Calu3 (cell line): ENCODE measurements at places on chromosomes 7 and 10. TPM values are rescaled to one million over a fixed set of nuclear protein-coding genes. Genes with fewer than 3 reads are reported as not detected.

CUX1 gene
- 54.8 and 59.8 TPM in 2 replicates for total RNA-seq

PLAC9 gene
- total RNA-seq: not detected in 2 replicates

CRPPA gene
- 7.5 and 9.9 TPM in 2 replicates for total RNA-seq

RNLS gene
- total RNA-seq: 6.3 and 7.1 TPM in 2 replicates

PHYHIPL gene
- total RNA-seq: not detected in 2 replicates

DNA sequence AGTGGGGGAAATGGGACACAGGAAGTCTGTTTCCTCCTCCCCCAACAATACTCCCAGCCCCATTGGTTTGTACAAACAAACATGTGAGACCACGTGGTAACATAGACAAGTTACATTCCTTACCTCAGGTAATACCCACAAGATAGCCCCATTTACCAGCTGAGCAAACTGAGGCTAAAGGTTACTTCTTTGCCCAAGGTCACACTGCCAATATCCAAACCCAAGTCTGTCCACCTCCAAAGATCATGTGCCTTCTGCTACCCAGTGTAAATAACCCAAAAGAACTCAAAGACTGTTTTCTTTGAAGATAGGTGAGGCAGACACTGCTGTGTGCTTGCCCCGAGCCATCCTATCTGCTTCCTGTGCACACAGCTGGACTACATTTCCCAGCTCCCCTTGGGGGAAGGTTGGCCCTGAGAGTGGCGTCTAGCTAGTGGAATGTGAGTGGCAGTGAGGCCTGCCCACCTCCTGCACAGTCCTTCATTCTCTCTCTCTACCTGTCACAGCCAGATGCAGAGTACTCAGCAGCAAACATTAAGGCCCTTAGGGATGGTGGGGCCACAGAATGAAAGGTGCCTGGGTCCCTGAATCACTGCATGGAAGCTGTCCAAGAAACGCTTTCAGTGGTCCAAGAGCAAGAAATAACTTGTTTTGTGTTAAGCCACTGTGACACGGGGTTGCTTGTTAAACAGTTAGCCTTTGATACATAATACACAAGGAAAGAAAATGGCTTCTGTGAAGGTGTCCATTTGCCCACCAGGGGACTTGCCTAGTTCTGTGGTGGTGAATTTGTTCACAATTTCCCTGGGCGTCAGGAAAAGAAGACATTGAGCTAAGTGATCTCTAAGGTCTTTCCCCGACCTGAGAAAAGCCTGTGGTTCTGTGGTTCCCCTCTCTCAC, 257.7 kb upstream of the NFE2L3 start:
- no peak overlapping the region for H3K4me3 ChIP-seq
- peak overlapping the region; percentile 42 for H3K27ac ChIP-seq
- peak; percentile 73 for DNase-seq
- peaks cover 30% of the 10 kb centered on the region for H3K4me1 ChIP-seq

DNA sequence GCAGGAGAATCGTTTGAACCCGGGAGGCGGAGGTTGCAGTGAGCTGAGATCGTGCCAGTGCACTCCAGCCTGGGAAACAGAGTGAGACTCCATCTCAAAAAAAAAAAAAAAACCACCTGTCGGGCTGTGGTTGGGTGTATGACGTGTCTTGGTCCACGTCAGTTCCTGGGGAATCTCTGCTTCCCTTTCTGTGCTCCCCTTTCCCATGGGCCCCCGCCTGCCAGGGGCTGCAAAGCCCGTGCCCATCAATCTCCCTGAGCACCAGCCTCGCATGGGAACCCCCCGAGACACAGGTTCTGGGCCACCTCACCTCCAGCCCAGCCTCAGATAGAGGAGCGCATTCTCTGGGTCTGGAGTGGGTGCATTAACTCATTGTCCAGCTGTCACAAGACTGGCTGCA, 2.3 kb upstream of the SH2B2 start:
- H3K36me3 ChIP-seq: peaks cover 28% of the 10 kb centered on the region
- no peak for DNase-seq
- H3K27ac ChIP-seq: no peak overlapping the region

DNA sequence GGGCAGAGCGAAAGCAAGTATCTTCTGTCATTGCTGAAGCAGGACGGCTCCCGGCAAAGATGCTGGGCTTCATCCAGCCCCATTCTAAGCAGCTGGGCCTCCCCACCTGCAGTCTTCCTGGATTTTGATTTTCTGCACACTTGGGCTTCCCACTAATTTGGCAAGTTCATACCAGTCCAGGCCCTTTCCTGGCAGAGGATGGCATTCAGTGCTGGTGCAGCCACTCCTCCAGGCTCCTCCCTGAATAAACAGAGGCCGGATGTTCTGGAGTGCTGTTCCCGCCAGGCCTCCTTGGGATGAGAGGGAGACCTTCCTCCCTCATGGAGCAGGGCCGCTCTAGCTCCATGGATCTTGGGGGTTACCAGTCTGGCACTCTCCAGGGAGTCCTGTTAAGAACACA, 3.4 kb downstream of the BAG3 start:
- no peaks in the 10 kb centered on the region for H3K27me3 ChIP-seq
- peak; percentile 9 for DNase-seq
- peak overlapping the region; percentile 73 for H3K27ac ChIP-seq
- peak overlapping the region; percentile 76 for H3K4me3 ChIP-seq
- peaks cover 29% of the 10 kb centered on the region for H3K4me1 ChIP-seq

DNA sequence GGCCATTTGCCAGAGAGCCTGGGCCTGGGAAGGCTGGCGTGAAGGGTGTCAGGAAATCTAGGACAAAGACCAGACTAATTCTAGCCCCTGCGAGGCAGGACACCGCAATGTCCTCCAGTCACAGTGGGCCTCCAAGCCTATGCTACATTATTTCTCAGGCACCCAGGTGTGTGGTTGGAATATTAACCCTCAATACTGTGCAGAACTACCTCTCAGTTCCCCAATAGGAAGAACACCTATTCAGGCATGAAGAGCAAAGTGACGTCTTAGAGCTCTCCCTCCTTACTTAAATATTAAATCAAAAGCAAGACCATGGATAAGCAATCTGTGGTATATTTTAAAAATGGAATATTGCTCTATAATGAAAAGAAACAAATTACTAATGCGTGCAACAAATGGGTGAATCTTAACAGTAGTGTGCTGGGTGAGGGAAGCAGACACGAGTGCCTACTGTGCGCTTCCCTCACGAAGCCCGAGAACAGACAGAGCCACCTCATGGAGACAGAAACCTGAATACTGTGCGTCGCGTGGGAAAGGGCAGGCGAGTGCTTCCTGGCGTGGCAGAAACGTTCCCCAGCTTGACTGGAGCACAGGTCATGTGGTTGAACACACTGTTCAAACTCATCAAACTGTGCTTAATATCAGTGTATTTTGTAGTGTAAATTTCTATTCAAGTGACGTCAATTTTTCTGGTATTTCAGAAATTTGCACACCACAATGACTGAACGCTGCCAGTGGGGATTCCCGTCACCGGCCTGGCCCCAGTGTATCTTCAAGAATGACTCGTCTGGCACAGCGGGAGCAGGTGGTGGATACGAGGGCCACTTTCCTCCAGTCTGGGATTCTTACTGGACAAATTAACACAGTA, 15.5 kb upstream of the PTPRN2 start:
- no peaks in the 10 kb centered on the region for H3K27me3 ChIP-seq
- no peak overlapping the region for H3K27ac ChIP-seq
- no peaks in the 10 kb centered on the region for H3K36me3 ChIP-seq
- H3K4me1 ChIP-seq: no peaks in the 10 kb centered on the region
- H3K4me3 ChIP-seq: no peak overlapping the region

GRCh38 chr10:91137822-91138221, 82.6 kb upstream of the PCGF5 start:
- no peaks in the 10 kb centered on the region for H3K4me1 ChIP-seq
- H3K36me3 ChIP-seq: no peaks in the 10 kb centered on the region
- H3K4me3 ChIP-seq: no peak overlapping the region
- H3K27ac ChIP-seq: no peak overlapping the region
- DNase-seq: peak; percentile 6
- H3K27me3 ChIP-seq: peaks cover 17% of the 10 kb centered on the region
